Ammon's horn (tissue), 1 donor: ENCODE measurements at places on chromosomes 3 and 15.
A peak's percentile ranks its signal among the peaks of the same experiment; 100 is the strongest.

GRCh38 chr15:33636234-33636633, 325.5 kb downstream of the RYR3 start:
- DNase-seq: no peak

DNA sequence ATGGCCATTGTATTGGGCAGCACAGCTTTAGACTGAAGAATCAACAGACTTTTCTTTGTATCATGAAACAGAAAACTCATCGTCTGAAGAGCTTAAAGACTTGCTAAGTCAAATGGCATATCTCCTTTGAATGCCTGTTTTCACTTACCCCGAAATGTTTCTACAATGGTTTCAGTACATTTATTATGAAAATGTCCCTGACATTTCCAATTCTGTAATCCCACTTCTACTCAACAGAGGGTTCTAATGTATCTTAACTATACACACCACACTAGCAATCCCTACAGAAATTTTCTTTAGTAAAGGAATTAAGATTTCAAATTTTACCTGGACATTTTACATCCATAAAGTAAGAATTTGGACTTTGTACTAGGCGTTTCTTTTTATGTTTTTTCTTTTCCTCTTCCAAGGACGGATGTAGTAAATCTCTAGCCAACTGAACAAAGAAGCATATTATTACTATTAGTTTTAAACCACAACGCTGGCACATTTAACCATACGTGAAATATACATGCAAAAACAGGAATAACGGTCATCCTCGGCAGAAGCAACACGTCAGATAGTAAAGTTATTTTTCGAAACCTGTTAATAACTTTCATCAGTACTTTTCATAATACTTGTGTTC, 1.1 kb downstream of the RPS27L start:
- DNase-seq: no peak

- DNase-seq: no peak
These were observed 83.1 kb downstream of the CPN2 start for GRCh38 chr3:194267744-194268653.

DNA sequence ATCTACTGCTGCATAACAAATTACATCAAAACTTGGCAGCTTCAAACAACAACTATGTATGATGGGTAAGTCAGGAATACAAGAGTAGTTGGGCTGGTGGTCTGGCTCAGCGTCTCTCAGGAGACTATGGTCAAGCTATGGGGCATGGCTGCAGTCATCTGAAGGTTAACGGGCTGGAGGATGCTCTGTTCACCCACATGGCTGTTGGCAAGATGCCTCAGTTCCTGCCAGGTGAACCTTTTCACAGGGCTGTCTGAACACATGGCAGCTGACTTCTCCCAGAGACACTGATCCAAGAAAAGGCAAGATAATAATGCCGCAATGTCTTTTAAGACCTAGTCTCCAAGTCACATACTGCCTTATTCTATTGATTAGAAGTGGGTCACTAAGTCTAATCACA, 63.7 kb downstream of the GPR176 start:
- DNase-seq: no peak

DNA sequence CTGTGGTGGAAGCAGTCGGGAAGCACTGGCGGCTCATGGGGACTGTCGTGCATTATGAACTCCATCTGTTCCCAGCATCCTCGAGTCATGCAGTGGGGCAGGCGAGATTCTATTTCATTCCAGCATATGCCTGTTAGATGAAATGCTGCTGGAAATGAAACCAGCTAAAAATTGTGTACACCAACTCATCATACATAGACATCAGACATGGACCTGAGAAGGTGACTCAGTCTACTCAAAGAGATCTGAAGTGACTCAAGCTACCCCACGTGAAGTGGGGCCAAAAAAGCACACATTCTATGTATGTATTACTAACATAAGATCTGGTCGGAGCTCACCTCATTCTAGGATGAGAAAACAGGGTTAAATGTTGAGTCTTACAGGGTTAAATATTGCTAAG, 47.5 kb upstream of the FAM98B start:
- DNase-seq: peak; percentile 11

GRCh38 chr3:196634224-196634623, 5.3 kb upstream of the NRROS start:
- peak; percentile 26 for DNase-seq

GRCh38 chr15:61712129-61712759, 348.0 kb downstream of the VPS13C start:
- DNase-seq: peak; percentile 50

DNA sequence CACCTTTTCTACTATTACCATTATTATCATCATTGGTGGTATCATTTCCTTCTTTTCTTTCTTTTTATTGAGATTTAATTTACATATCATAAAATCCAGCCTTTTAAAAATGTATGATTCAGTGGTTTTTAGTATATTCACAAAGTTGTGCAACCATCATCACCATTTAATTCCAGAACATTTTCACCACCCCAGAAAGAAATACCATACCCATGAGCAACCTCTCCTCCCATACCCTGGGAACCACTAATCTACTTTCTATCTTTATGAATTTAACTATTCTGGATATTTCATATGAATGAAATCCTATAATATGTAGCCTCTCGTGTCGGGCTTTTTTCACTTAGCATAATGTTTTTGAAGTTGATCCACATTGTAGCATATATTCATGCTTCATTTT, 29.1 kb downstream of the AAGAB start:
- no peak for DNase-seq

GRCh38 chr3:194272221-194272620, 78.9 kb downstream of the CPN2 start:
- no peak for DNase-seq

GRCh38 chr3:171867981-171868380, 24.8 kb downstream of the TMEM212 start:
- DNase-seq: no peak

DNA sequence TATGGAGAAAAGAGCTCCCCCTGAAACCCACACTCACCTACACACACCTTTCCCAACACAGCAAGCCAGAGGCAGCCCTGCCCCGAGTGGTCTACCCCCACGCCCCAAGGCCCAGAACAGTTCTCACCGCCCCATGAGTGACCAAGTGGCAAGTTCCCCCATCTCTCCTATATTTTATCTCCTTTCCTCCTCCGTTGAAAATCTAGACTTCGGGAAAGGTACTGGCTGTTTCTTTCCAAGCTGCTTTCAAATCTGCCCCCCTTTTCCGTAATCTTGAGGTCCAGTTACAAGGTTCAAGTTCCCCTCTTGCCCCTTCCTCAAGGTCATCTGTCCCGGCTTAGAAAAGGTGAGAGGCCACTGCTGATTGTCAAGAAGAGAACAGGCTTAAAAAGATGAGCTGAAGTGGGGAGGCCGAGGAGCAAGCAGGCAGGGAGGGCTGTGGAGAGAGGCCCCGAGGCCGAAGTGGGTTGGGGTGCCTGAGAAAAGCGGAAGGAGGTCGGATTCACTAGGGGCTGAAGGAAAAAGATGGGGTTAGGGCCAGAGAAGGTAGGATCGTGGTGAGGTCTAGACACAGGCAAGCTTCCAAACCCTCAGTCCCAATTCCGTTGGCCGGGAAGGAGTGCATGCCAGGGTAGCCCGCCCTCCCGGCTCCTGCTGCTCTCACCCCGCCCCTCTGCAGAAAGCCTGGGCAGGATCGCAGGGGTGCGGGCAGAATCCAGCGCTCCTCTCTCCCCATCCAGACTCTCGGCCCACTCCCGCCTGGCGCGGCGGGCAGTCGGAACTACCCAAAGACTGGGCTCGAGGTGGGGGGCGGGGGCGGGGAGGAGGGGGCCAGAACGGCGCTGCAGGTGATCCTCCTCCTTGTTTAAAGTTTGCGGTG, 1.7 kb downstream of the SEMA5B start:
- DNase-seq: peak; percentile 15
